Left ventricle myocardium superior (tissue), 1 donor: ENCODE measurements at places on chromosomes 6 and 20. TPM values are rescaled to one million over a fixed set of nuclear protein-coding genes. Genes with fewer than 3 reads are reported as not detected.

Gene BTNL2
- not detected for total RNA-seq

Gene SLC13A3
- total RNA-seq: 0.12 TPM

Gene HLA-DQB2
- total RNA-seq: 3.3 TPM

DNA sequence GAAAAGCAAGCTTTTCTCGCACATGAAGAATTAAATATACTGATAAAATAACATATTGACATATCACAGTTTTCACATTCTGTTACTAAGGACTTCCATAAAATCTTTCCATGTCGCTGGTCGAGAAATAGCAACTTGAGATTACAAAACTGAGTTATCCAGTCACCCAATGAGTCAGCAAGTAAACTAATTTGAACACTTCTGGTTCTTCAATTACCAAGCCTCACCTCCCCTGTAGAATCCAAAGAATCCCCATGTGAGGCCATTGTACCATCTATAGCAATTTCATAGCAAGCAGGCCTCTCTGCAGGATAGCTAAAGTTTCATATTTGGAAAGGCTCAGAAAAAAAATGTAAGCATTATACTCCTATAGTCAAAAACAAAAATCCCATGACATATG is 87.3 kb downstream of the PKHD1 start:
- no peak for DNase-seq

- DNase-seq: no peak
These were observed 110.5 kb downstream of the MANEA start for GRCh38 chr6:95687839-95688238.

DNA sequence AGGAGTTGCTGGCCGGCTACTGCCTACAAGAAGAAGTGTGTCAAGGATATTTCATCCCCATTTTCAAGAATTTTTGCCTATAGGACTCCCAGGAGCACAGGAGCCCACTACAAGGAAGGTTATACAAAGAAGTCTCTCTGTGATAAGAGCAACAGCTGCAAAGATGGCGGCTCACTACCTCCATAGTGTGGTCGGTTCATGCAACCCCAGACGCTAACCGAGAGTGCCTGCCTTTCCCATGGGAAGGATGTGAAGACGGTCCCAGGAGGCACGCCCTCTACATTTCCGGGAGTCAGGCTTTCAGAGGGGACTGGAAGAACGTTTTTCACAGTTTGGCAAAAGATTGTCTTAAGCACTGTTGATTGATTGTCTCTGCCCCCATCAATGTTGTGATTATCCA is 816.3 kb downstream of the QKI start:
- no peak for DNase-seq

GRCh38 chr6:16236631-16237199 is 1.7 kb upstream of the GMPR start:
- DNase-seq: no peak

DNA sequence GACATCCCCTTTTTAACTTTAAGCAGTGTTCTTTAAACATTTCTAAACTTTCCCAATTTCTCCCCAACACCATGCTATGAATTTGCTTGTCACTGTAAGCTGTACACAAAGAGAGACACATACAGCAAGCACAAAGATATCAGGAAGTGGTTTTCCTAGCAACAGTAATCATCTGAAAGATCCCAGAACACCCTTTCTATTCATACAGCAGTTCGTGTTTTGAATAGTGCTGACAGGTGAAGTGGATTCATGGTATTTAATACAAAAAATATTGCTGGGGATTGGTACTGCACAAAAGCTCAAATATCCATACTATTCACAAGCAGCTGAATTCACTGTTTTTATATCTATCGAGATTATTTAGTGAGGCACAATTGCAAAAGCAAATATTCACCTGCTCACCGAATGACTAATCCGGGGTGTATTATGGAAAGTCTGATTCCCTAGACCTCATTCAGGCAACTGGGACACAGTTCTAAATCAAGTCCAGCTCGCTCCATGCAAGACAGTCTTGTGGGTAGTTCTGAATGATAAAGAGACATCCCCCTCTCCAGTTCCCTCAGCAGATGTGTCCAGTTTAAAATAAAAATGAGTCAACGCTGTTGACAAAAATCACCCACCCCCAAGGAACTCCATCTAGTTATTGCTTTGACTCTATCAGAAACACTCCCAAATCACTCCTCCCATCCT is 107.1 kb upstream of the TSHZ2 start:
- DNase-seq: no peak

- DNase-seq: no peak
These were observed 163.2 kb upstream of the TSHZ2 start for GRCh38 chr20:52809003-52809402.
